H54 (cell line): ENCODE measurements at places on chromosomes 2 and 18.
A peak's percentile ranks its signal among the peaks of the same experiment; 100 is the strongest.

GRCh38 chr2:118842661-118843482 lies 4.6 kb downstream of the EN1 start:
- no peak for DNase-seq

GRCh38 chr18:79068341-79068936 lies 755 bp upstream of the ATP9B start:
- DNase-seq: no peak

DNA sequence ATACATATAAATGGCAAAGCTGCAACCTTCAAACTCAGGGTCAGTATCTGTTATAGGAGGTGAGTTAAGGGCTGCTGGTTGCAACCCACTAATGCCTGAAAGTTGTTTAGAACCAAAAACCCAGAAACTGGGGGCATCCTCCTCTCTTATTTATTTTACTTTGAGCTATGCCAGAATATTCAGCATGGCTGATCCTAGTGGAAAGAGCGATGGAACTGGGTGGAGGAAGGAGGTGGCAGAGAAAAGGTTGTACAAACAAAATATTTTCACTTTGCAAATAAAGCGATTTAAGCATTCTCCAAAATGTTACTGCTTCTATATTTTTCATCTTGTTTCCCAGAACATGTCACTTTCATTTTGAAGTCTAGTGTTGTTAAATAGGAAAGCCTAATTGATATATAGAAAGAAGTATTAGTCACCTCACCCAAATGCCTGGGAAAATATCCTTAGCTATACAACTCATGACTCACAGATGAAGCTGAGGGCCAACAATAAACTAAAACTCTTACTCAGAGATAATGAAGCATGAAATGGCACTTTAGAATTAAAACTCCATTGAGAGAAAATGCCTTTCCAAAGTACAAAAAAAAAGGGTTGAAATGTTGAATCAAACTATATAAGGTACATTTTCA lies 251.4 kb upstream of the UBE2E3 start:
- peak; percentile 17 for DNase-seq

GRCh38 chr2:239926587-239927232 lies 98.4 kb downstream of the NDUFA10 start:
- no peak for DNase-seq

DNA sequence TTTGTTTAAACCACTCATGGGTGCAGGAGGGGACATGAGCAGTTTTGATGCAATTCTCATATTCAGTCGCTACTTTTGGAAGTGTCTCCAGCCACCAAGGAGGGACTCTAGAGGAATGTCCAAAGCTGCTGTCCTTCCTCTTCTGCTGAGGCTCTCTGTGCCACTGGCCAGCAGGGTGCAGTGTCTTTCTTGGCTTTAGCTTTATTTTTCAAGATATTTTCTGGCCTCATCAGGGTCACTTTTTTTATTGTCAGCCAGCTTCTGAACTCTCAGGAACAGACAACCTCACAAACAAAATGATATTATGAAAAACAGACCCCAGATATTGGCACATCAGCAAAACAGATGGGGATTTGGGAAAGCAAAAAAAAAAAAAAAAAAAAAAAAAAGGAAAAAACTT lies 289.3 kb upstream of the ZSWIM2 start:
- DNase-seq: no peak

GRCh38 chr18:78822949-78823285 lies 156.7 kb upstream of the SALL3 start:
- no peak for DNase-seq

- DNase-seq: no peak
Measured at GRCh38 chr18:79422022-79422782, 26.5 kb downstream of the NFATC1 start.

DNA sequence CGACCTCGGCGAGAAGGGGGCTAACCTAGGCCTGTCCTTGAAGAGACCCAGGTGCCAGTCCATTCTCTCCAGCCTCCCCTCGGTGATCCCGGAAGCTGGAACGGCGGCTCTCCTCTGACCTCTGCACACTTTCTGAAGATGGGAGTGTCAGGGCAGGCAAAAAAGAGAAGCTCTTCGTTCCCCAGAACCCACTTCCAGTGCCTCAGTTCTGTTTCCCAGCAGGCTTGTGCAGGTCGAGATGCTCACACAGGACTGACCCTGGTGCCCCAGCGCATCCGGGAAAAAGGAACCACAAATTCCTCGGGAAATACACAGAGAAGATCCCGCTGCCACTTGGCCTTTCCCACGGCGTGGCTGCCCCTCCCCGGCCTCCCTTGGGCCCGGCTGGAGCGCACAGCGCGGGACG lies 681 bp upstream of the PTPN18 start:
- DNase-seq: no peak

GRCh38 chr18:3664563-3665178 lies 214.7 kb downstream of the TGIF1 start:
- DNase-seq: no peak

DNA sequence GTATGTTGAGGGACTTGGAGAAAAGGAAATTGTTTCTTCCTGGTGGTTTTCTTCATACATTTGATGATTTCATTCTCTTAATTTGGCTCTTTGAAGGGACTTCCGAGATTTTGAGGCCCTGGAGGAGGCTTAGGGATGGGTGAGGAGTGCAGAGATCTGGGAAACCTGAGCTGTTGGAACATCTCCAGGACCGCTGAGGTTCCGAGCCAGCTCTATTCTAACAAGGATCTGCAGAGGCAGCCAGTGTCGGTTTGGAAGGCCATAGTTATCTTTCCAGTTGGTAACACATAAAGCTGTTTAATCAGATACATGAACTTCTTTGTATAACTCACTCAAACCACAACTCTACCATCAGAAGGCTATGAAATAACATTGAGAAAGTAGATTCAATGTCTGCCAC lies 70.3 kb upstream of the UPP2 start:
- no peak for DNase-seq

- DNase-seq: no peak
Measured at GRCh38 chr2:200041639-200042038, 86.3 kb downstream of the MAIP1 start.

DNA sequence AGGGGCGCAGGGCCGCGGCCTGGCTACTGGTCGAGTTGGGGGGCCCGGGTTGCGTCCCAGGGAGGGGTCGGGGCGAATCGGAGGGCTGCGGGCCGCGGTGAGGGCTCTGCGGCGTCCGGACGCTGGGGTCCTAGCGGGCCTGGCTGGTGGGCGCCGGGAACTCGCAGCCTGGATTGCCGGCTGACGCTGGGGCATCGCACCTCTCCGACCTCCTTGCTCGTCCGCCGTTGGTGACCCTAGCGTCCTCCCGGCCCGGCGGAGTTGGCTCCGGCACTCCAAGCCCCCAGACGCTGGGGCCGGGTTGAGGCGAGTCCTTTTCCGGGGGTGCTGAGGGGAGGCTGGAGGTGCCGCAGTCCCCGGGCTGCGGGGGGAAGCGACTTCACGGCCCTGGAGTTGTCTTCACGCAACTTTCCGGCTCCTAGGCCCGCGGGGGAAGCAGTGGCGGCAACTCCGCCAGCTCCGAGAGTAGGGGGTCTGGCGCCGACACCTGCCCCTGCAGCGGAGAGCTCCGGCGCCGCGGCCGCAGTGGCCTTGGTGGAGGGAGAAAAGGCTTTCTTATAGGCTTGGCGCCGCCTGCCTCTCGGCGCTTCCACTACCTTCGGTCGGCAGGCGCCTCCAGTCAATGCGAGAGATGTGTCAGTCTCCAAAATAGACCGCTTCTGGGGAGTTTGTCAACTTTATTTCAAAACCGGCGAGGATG lies 70.3 kb downstream of the HAUS1 start:
- no peak for DNase-seq

GRCh38 chr18:27685807-27686412 lies 491.0 kb downstream of the CDH2 start:
- no peak for DNase-seq

- no peak for DNase-seq
Measured at GRCh38 chr18:58965291-58966004, 100.8 kb downstream of the ZNF532 start.

DNA sequence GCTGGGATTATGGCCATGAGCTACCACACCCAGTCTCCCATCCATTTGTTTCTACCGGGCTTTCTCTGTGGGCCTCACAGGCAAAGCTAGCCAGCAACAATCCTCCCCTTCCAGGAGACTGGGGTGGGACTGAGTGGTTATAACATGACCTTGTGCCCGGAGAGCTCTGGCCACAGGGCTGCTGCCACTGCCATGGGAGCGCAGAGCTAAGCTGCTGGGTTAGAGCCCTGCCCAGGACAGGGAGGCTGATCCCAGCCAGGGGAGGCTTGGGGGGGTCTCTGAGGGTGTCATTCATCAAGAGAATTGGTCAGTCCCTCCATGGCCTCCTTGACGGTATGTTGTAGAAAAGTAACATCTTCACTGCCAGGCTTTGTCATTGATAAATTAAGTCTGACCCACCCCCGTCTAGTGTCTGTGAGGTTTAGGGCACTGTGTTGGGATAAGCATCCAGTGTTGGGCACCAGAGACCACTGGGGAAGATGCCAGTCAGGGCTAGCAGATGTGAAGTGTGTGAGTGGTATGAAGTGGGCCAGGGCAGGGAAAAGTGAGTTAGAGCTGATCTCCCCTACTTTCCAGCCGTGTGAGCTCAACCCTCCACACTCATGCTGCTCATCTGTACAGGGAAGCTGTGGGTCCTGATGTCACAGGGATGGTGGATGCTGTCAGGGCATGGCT lies 368.4 kb upstream of the HS6ST1 start:
- no peak for DNase-seq

DNA sequence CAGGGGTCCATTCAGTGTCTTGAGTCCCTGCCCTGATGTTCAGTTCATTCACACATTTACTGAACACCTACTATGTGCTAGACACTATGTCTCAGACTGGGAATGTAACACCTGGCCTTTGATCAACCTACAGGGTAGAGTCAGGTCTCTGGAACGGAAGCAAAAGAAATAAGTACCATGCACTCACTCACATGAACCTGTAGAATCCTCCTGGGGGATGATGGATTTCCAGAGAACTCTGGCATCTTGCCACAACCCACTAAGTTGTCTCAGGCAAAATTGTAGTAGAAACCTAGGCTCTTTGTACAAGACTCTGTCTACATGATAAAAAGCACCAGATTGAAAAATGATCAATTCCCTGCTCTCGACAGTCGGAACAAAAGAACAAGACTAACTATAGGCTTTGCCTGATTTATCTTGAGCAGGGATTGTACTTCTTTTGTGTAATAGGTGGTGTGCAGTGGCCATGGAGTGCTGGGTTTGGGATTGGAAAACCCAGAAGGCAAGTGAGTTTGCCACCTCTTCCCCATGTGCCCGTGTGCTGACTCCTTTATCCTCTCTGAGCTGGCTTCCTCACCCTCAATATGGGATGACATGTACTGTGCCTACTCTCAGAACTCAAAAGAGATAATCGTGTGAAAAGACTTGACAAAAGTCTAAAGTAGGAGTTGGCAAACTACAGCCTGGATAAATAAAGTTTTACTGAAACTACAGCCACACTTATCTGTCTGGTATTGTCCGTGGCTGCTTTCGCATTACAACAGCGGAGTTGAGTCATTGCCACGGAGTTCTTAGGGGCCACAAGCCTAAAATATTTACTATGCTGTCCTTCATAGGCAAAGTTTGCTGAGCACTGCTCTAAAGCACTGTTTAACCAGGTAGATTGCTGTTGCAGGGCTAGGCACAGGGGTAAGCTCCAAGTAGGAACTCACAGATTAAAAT lies 4.4 kb downstream of the CAPN14 start:
- DNase-seq: no peak

- DNase-seq: no peak
Measured at GRCh38 chr18:41458376-41458775, 496.7 kb upstream of the PIK3C3 start.

GRCh38 chr18:52992041-52992440 lies 652.0 kb downstream of the DCC start:
- DNase-seq: no peak

- DNase-seq: no peak
Measured at GRCh38 chr18:48228841-48229240, 180.3 kb downstream of the ZBTB7C start.

GRCh38 chr2:12167525-12168317 lies 421.3 kb downstream of the LPIN1 start:
- no peak for DNase-seq

GRCh38 chr2:226791487-226792081 lies 8.0 kb downstream of the IRS1 start:
- peak; percentile 89 for DNase-seq

DNA sequence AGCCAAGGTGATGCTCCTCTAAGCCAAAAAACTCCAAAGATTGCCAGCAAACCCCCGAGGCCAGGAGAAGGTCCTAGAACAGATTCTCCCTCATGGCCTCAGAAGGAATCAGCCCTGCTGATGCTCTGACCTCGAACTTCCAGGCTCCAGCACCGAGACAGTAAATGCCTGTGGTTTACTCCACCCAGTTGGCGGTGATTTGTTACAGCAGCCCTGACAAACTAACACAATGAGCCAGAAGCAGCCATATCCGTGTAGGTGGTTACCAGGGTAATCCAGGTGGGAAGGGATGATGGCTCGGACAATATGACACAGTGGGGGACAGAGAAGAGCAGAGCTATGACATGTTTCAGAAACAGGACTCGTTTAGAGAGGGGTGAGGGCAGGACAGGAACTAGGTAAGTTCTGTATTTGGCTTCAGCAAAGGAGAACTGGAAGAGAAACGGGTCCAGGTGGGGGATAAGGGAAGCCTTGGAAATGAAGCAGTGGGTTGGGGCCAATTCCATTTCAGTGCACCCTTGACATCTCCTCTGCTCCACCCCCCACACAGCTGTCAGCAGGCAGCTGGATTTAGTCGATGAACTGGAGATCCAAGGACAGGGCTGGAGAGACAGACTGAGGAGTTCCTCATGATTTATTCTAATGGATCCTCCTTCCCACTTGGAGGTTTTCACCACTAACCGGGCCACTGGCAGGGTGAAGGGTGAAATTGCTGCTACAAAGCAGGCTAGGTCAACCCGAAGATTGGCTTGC lies 179.7 kb upstream of the SH3BP4 start:
- DNase-seq: peak; percentile 23

- DNase-seq: no peak
Measured at GRCh38 chr18:34207344-34207851, 17.3 kb downstream of the NOL4 start.

DNA sequence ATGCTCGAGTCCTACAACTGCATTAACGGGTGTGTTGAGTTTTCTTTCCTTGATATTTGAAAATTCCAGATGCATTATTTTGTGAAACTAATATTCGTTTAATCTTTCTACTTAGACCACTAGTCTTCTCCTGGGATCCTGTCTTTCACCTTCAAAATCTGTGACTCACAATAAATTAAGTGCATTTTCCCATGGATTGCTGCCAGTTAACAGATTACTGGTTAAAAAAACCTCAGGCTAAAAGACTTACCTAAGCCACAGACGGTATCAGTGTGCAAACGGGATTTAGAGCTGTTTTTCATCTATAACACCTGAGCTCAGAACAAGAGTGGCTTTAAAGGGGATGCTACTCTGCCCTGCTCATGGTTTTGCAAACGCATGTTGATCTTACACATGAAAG lies 10.2 kb downstream of the FECH start:
- no peak for DNase-seq

GRCh38 chr2:115484486-115484885 lies 1042.0 kb downstream of the DPP10 start:
- DNase-seq: no peak

DNA sequence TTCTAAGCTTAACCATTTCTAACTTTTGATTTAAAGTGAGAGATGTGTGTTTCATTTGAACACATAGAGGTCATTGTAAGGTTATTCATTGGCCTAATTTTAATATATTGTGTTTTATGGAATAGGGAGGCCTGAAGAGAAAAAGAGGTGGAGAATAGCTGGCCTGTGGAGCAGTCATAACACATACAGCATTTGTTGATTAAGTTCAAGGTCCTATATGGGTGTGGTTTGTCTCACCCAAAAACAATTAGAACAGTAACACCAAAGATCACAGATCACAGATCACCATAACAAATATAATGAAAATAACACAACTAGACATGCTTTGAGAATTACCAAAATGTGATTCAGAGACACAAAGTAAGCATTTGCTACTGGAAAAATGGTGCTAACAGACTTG lies 252.4 kb upstream of the SPOPL start:
- DNase-seq: no peak
